ENCODE measurements at places on chromosomes 1 and 21.

- no peak for DNase-seq
These were observed 8.0 kb upstream of the LCE5A start for GRCh38 chr1:152502496-152503180.

DNA sequence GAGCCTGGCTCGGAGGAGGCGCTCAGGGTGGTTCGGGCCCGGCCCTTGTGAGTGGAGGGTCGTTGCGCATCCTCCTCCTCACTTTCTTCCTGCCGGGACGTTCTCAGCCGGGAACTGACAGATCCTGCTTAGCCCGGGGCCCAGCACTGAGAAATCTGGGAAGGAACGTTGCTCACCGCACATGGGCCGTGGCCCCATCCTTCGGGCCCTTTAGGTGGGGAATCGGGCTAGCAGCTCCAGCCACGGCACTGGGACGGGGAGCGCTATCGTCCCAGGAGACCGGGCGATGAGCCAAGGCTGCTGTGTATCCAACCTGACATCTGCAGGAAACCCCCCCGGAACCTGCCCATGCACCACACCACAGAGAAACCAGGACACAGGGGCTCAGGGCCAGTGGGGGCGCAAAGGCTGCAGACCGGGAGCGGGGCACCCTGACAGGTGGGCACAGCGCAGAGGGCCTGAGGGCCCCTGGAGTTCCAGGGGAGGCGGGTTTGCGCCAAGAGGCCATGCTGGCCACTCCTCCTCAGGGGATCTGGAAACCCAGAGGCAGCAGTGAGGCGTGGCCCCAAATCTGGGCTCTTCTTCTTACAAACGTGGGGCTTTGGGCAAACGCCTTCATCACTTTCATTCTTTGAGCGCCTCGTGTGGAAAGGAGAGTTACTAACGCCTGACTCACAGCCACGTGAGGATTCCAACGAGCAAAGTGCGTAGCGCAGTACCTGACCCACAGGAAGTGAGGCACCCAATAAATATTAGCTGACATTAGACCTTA lies at the start of gene SH2D5:
SH2D5 (minus strand) TSS at position 116 of the 772 bp plus-strand sequence. CDS start 4,659 bp downstream, outside the sequence.
- DNase-seq, result peak; percentile 27

DNA sequence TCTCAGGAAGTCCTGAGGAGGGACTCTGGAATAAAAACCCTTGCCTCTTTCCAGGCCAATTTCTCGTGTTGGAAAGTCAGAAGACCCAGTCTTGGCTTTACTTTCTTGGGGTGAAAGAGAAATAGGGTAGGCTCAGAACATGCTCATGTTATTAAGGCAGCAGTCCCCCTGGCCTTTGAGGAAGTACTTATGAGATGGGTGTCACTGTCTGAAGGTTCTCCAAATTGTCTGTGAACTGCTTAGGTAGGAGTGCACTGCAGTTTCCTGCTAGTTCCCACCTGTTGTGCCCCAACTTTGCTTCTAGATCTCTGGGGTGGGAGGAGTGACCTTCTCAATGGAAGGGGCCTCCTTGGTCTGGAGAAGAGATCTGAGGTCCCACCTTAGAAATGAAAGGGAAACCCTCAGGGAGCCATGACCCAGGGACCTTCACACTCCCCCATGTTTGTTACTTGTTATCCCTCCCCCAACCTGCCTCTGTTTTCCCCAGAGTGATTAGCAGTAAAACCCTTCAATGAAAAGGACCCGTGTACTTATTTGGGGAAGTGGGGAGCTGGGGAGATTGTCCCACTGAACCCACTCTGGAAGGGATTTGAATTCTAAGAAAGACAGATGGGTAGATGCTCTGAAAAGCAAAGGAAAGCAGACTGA lies 5.7 kb downstream of the ZNF691 start:
- DNase-seq, result no peak

DNA sequence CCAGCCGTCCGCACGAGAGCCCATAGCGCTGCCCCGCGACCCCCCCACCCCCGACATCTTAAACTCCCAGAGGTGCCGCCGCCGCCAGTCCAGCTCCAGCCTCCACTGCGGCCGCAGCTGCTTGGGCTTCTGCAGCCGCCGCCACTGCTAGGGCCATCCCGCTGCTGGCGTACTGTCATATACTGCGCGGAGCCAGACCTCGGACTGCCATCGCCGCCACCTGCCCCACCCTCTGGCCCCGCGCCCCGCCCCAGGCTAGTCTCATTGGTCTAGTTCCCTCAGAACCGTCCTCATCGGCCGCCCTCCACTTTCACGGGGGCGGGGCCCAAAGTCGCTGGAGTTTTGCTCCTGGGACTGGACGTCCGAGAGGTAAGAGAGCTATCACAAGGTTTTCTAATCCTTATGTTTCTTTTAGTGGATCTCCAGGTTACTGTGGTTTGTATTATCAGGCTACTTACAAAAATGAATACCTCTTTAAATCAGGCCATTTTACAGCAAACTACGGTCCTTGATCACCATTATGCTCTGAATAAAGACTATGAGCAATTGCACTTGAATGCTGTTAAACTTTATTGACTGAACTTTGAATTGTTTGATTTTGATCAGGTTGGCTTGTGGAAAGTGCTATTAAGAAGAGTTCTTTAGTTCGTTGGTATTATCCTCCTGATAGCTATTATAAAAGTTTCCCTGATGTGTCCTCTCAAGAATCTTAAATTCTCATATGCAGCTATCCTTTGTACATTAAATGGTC lies 2.8 kb upstream of the CD1D start:
- no peak for DNase-seq

- DNase-seq, result peak; percentile 18
These were observed 85.0 kb downstream of the NKAIN1 start for GRCh38 chr1:31154632-31155215.

GRCh38 chr1:217861658-217862057 lies 230.5 kb downstream of the SPATA17 start:
- DNase-seq, result no peak

- no peak for DNase-seq
These were observed 383.1 kb upstream of the ESRRG start for GRCh38 chr1:217106231-217106901.

GRCh38 chr1:235945775-235946570 lies 79.3 kb upstream of the LYST start:
- no peak for DNase-seq

- no peak for DNase-seq
These were observed 57.0 kb upstream of the ZNF644 start for GRCh38 chr1:91078859-91079258.

All from esophagus squamous epithelium (tissue), 5 donors.